ENCODE measurements at places on chromosomes 11 and 22.

DNA sequence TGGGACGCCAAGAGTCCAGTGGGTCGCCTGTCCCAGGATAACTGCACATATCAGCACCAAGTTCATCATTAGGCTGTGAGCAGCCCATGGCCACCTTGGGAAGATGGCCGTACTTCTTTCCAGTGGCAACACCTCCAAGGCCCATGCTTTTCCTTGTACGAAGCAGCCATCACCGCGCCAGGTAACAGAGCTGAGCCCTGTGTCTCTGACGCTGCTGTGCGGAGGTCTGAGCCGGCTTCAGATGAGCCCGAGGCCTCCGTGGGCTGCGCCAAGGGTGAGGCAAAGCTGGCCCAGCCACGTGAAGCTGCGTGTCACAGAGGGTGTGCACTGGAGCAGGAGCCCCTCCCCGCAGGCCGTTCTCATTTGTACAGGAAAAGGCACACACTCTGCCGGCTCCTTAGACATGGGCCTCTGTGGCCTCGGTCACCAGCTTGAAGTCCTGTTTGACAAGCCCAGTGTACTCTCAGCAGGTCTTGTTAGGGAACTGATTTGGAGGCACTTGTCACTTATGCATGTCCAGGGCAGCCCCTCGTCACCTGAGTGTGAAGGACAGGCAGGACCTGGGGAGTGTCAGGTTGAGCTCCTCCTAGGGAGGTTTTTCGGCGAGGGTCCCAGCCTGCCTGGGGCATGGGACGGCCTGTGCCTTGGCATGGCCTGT, 401.5 kb downstream of the TBC1D22A start:
- no peak for DNase-seq

GRCh38 chr22:47623066-47623762, 860.8 kb downstream of the TBC1D22A start:
- DNase-seq, result no peak

GRCh38 chr11:93484716-93485115, 58.5 kb downstream of the SMCO4 start:
- DNase-seq, result no peak

- no peak for DNase-seq
These were observed 25.2 kb downstream of the USP28 start for GRCh38 chr11:113850188-113850587.

DNA sequence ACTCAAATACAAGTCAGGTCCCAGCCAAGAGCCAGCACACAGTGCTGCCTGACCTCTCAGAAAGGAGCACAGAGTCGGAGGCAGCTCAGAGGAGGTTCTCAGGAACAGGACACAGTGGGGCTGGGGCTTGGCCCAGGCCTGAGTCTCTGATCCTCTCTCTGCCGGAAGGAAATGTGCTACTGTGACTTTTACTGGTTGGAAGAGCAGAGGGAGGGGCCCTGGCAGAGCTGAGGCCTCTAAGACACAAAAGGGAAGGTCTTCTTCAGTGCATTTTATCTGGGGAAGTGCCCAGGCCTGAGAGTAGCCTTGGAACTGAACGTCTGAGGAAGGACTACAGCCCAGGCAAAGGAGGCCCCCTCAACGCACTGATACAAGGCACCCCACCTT, 16.2 kb upstream of the CASTOR1 start:
- DNase-seq, result peak; percentile 26

- no peak for DNase-seq
These were observed 4.9 kb downstream of the PC start for GRCh38 chr11:66953081-66953833.

DNA sequence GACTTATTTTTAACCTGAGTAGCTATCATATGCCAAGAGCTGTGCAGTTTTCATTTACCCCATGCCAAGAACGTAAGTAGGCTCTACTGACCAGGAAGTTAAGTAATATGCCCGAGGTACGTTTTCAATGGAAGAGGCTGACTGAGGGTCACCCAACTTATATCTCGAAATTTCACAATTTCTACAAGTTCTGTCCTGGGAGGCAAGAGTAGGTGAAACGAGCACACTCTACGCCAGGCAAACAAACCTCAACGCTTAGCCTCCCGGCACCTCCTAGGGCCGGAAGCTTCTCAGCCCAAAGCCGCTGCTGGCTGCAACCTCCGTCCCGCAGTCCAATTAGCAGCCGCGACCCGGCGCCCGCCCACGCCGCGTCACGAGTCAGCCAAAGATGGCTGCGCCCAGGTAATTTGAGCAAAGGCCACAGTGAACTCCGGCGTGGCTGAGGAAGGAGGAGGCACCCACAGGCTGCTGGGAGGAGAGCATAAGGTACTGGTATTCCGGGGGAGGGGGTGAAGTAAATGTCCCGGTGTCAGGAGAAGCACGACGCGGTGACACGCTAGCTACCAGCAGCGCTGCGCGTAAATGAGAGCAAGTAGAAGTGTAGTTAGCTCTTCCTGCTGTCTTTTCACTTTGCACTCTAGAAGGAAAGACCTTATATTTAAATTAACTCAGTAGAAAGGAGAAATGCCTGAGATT, at the start of gene TMEM126A:
TMEM126A (plus strand) TSS at position 364 of the 696 bp plus-strand sequence. CDS start 2,289 bp downstream, outside the sequence.
- peak; percentile 95 for DNase-seq

Measured in ELF-1 (cell line).